IMR-90 (cell line): ENCODE measurements at places on chromosomes 13 and 19. TPM values are rescaled to one million over a fixed set of nuclear protein-coding genes. Genes with fewer than 3 reads are reported as not detected.

Gene C3
- 0.28 TPM in 1 of 2 replicates, not detected in the other for total RNA-seq

Gene NMRK2
- total RNA-seq: not detected in 2 replicates

Gene FFAR3
- not detected in 2 replicates for total RNA-seq

- no peak for DNase-seq
- no peak overlapping the region for H3K27ac ChIP-seq
- no peak overlapping the region for H3K4me3 ChIP-seq
- H3K4me1 ChIP-seq: no peaks in the 10 kb centered on the region
Observed at GRCh38 chr13:53683608-53684007, 655.0 kb downstream of the OLFM4 start.

Gene VAV1
- not detected in 2 replicates for total RNA-seq

Gene SMIM17
- total RNA-seq: 0.28 TPM in 1 of 2 replicates, not detected in the other

DNA sequence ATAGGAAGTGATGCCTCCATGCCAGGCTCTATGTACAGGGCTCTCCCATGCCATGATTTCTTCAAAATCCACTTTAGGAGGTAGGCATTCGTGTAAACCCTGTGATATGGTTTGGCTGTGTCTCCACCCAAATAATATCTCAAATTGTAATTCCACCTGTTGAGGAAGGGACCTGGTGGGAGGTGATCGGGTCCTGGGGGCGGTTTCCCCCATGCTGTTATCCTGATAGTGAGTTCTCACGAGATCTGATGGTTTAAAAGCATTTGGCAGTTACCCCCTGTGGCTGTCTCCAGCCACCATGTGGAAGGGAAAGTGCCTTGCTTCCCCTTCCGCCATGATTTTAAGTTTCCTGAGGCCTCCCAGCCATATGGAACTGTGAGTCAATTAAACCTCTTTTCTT lies 8.1 kb downstream of the SARS2 start:
- DNase-seq: no peak
- H3K4me1 ChIP-seq: no peaks in the 10 kb centered on the region
- peaks cover 20% of the 10 kb centered on the region for H3K36me3 ChIP-seq
- no peak overlapping the region for H3K4me3 ChIP-seq
- H3K27ac ChIP-seq: no peak overlapping the region
- H3K27me3 ChIP-seq: no peaks in the 10 kb centered on the region

DNA sequence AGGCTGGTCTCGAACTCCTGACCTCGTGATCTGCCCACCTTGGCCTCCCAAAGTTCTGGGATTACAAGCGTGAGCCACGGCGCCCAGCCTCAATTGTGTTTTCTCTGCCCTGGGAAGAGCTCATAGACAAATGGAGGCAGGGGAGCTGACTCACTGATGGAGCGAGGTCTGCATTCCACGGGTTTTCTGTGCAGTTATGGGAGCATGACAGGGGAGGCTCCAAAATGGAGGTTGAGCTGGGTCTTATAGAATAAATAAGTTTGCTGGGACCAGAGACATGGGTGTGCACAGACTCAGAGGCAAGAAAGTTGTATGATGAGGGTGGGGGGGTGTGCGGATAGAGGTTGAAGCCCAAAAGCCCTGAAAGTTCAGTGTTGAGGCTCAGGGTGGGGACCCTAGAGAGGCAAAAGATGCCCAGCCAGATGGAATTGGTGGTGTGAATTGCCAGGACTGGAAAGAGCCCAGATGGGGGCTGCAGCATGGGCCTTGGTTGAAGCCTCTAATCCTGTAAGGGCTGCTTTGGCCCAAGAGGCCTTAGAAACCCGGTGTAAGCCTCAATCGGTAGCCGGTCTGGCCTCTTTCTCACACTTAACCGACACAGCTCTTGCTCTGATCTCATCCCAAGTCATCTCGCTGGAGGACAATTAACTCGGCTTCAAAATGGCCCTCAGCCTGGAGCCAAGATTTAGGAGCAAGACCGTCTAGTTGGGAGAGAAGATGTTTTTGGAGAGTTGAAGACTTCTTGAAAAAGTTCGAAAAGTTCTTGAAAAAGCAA lies 1.9 kb downstream of the TPM4 start:
- H3K27ac ChIP-seq: peak overlapping the region; percentile 98
- no peaks in the 10 kb centered on the region for H3K27me3 ChIP-seq
- peak; percentile 69 for DNase-seq
- peak overlapping the region; percentile 97 for H3K4me3 ChIP-seq

- no peaks in the 10 kb centered on the region for H3K4me1 ChIP-seq
- H3K27ac ChIP-seq: no peak overlapping the region
- peaks cover 30% of the 10 kb centered on the region for H3K36me3 ChIP-seq
- no peak for DNase-seq
Observed at GRCh38 chr19:40081411-40081810, 9.3 kb downstream of the ZNF780A start.
